Activated T-helper 2 cell treated with anti-CD3 and anti-CD28 coated beads, Interferon-gamma antibody, Interleukin-2, Interleukin-4, amounts not matched to agents 10 μg/mL and 5 μg/mL and 100 μg/mL, durations not matched to agents 14 hours and 24 hours and 36 hours (primary cell): ENCODE measurements at places on chromosomes 2 and 18. TPM values are rescaled to one million over a fixed set of nuclear protein-coding genes. Genes with fewer than 3 reads are reported as not detected.

The CFAP221 gene
- not detected in 2 replicates for total RNA-seq

The KATNAL2 gene
- total RNA-seq = 0.23 and 0.37 TPM in 2 replicates

The CHRNG gene
- not detected in 2 replicates for total RNA-seq

The CHRNA1 gene
- total RNA-seq = not detected in 2 replicates

The GRB14 gene
- not detected in 2 replicates for total RNA-seq

The C1GALT1C1L gene
- total RNA-seq = 0.74 and 1.1 TPM in 2 replicates

The RNF152 gene
- total RNA-seq = 0.21 TPM in 2 replicates

The KLHL14 gene
- total RNA-seq = not detected in 2 replicates

The CBLN2 gene
- not detected in 2 replicates for total RNA-seq

The UPP2 gene
- not detected in 2 replicates for total RNA-seq

The WDR12 gene
- 128 and 139 TPM in 2 replicates for total RNA-seq

GRCh38 chr2:28683100-28683706, 68.4 kb upstream of the PPP1CB start:
- H3K4me1 ChIP-seq = peaks cover 65% of the 10 kb centered on the region
- no peak for DNase-seq
- no peak overlapping the region for H3K27ac ChIP-seq
- H3K36me3 ChIP-seq = peaks cover 3% of the 10 kb centered on the region

DNA sequence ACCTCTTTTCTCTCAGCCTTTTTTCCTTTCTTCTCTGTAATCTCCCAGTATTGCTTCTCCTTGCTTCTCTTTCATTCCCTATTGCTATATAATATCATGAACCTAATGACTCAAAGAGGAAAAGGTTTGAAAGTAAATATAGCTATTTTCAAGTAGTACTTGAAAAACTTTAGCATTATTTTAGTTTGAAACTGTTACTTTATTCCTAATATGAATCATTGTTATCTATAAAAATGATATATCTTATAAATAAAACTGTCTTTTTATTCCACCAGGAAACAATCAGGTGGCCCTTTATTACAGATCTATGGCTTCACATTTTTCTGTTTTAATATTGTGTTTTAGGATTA, 311 bp upstream of the SCN1A start:
- no peak for DNase-seq
- H3K36me3 ChIP-seq = no peaks in the 10 kb centered on the region
- H3K4me1 ChIP-seq = peaks cover 4% of the 10 kb centered on the region

- H3K27ac ChIP-seq = no peak overlapping the region
- no peak overlapping the region for H3K4me3 ChIP-seq
- H3K27me3 ChIP-seq = no peaks in the 10 kb centered on the region
- no peaks in the 10 kb centered on the region for H3K4me1 ChIP-seq
- no peak for DNase-seq
- no peaks in the 10 kb centered on the region for H3K36me3 ChIP-seq
Measured at GRCh38 chr2:182006595-182007341, 21.1 kb downstream of the PPP1R1C start.

GRCh38 chr2:66448136-66448991, 13.4 kb downstream of the MEIS1 start:
- H3K4me3 ChIP-seq = no peak overlapping the region
- no peak for DNase-seq
- H3K36me3 ChIP-seq = no peaks in the 10 kb centered on the region
- peaks cover 22% of the 10 kb centered on the region for H3K27me3 ChIP-seq
- H3K4me1 ChIP-seq = no peaks in the 10 kb centered on the region

DNA sequence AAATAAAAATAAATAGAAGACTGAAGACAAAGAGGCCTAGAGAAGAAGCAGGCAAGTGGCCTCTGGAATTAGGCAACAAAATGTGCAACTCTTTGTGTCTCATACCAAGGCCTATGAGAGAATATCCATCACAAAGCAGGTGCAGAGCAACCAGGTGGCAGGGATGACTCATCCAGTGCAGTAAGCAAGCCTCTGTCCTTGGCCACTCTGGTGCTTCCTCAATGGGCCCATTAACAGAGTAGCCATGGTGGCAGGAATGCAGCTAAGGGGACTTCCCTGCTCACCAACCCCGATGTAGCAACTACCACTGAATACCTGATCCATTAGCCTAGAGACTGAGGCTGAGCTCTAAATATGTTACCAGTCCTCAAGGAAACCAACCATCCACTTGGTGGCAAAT, 11.0 kb upstream of the EPG5 start:
- peaks cover 23% of the 10 kb centered on the region for H3K4me1 ChIP-seq
- H3K27me3 ChIP-seq = no peaks in the 10 kb centered on the region
- no peak overlapping the region for H3K4me3 ChIP-seq
- no peak for DNase-seq
- H3K27ac ChIP-seq = no peak overlapping the region

- H3K27ac ChIP-seq = no peak overlapping the region
- H3K36me3 ChIP-seq = no peaks in the 10 kb centered on the region
- H3K27me3 ChIP-seq = peaks cover 7% of the 10 kb centered on the region
- no peak overlapping the region for H3K4me3 ChIP-seq
- no peaks in the 10 kb centered on the region for H3K4me1 ChIP-seq
Measured at GRCh38 chr2:109694190-109694589, 80.0 kb downstream of the SOWAHC start.

GRCh38 chr2:238843476-238843875, 4.4 kb upstream of the TWIST2 start:
- H3K4me3 ChIP-seq = no peak overlapping the region
- no peaks in the 10 kb centered on the region for H3K4me1 ChIP-seq
- H3K27ac ChIP-seq = no peak overlapping the region
- no peaks in the 10 kb centered on the region for H3K36me3 ChIP-seq

DNA sequence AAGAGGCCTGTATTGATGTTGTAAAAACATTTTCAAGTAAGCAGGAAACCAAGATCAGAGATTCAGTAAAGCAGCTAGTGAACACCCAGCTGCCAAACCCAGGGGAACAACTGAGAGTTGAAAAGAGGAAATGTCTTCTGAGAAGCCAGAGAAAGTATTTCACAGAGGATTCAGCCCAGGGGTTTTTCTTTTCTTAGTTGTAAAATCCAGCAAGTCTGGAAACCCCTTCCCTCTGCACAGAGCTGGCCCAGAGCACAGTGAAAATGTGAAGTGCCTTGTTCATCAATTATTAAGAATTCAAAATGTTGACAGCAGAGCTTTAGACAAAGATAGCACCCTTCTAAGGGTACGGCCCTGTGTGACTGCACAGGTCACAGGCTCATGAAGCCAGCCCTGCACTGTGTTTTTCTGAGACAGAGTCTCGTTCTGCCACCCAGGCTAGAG, 28.4 kb downstream of the AFF3 start:
- H3K27me3 ChIP-seq = peaks cover 6% of the 10 kb centered on the region
- H3K36me3 ChIP-seq = no peaks in the 10 kb centered on the region
- H3K27ac ChIP-seq = no peak overlapping the region
- no peak overlapping the region for H3K4me3 ChIP-seq
- DNase-seq = no peak

GRCh38 chr2:173793709-173794565, 171.2 kb downstream of the SP3 start:
- no peaks in the 10 kb centered on the region for H3K36me3 ChIP-seq
- no peak for DNase-seq
- no peak overlapping the region for H3K4me3 ChIP-seq
- peaks cover 23% of the 10 kb centered on the region for H3K27me3 ChIP-seq

DNA sequence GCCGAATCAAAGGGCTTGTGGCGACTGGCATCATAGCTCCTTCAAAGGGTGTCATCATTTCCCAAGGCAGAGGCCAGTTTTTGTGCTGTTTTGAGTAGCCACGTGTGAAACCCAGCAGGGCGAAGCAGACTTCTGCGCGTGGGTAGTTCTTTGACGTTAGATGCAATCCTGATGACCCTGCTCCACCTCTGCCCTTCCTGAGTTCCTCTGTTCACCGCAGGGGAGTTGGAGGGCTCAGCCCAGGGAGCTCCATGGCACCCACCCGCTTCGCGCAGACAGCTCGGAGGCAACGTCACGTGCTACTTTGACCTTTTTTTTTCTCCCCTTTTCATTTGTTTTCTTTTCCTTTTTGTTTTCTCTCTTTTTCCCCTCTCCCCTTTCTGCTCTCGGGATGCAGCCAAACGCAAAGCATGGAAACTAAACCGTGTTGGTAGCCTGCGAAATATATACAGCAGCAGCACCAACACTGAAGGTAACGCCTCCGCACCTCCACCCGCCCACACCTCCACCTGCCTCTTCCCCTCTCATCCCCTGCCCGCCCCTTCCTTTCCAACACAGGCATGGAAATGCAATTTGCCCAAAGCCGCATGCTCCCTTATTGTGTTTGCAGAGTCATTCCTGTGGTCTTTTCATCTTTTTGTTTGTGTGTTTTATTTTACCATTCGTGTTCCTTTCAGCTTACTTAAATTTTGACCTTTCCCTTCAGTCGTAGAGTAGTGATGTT, 153.6 kb downstream of the GBX2 start:
- no peak overlapping the region for H3K4me3 ChIP-seq
- no peaks in the 10 kb centered on the region for H3K4me1 ChIP-seq
- H3K36me3 ChIP-seq = no peaks in the 10 kb centered on the region

- H3K4me1 ChIP-seq = no peaks in the 10 kb centered on the region
- no peak overlapping the region for H3K4me3 ChIP-seq
- peaks cover 15% of the 10 kb centered on the region for H3K27me3 ChIP-seq
Measured at GRCh38 chr2:229268626-229269025, 2.5 kb downstream of the PID1 start.

- no peak overlapping the region for H3K4me3 ChIP-seq
- no peaks in the 10 kb centered on the region for H3K36me3 ChIP-seq
- no peak overlapping the region for H3K27ac ChIP-seq
- DNase-seq = no peak
- H3K27me3 ChIP-seq = peaks cover 38% of the 10 kb centered on the region
Measured at GRCh38 chr18:22559414-22560274, 141.9 kb upstream of the CTAGE1 start.

- no peaks in the 10 kb centered on the region for H3K4me1 ChIP-seq
- H3K27ac ChIP-seq = no peak overlapping the region
- DNase-seq = no peak
- H3K36me3 ChIP-seq = no peaks in the 10 kb centered on the region
Measured at GRCh38 chr2:195820373-195820772, 163.3 kb downstream of the SLC39A10 start.

DNA sequence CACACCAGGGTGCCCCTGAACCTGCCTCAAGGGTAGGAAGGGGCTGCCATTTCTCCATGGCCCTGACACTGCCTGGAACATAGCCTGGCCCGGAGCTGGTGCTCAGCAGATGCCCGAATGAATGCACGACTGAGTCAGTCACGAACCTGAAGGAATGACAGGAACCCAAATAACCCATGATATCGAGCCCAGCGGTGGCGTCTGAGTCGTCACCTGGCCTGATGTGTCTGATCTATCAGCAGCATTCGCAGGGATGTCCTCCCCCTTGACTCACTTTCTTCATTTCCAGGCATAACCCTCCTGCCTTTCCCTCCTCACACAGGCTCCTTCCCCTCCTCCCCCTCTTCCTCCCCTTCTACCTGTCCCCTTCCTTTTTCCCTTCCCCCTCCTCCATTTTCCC, 52.1 kb upstream of the SMAD7 start:
- H3K4me1 ChIP-seq = peaks cover under 1% of the 10 kb centered on the region
- peaks cover 15% of the 10 kb centered on the region for H3K27me3 ChIP-seq
- H3K27ac ChIP-seq = no peak overlapping the region
- no peak for DNase-seq
- no peaks in the 10 kb centered on the region for H3K36me3 ChIP-seq
- H3K4me3 ChIP-seq = no peak overlapping the region

GRCh38 chr2:27708666-27709065, 45.0 kb downstream of the SLC4A1AP start:
- peaks cover 29% of the 10 kb centered on the region for H3K4me1 ChIP-seq
- no peak for DNase-seq
- no peak overlapping the region for H3K4me3 ChIP-seq
- no peaks in the 10 kb centered on the region for H3K36me3 ChIP-seq

GRCh38 chr2:200095436-200095835, 140.1 kb downstream of the MAIP1 start:
- no peak overlapping the region for H3K4me3 ChIP-seq
- no peak overlapping the region for H3K27ac ChIP-seq
- DNase-seq = no peak
- no peaks in the 10 kb centered on the region for H3K4me1 ChIP-seq
- peaks cover 20% of the 10 kb centered on the region for H3K27me3 ChIP-seq
- H3K36me3 ChIP-seq = no peaks in the 10 kb centered on the region

DNA sequence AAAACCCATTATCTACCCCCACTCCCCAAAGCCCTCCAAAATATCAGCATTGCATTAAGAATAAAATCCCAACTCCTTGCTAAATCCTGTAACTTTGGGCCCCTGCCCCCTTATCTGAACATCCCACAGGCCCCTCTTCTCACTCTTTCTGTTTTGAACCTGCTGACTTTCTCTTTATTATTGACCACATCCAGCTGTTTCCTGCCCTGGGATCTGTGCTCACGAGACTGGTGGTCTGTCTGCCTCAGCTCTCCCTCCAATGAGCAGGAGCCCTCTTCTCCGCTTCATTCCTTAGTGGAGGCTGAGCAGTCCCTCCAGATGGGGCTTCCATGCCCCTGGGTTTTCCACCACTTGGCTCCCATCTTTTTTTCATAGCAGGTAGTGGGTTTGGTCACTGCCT, 116.9 kb downstream of the ACKR3 start:
- H3K27me3 ChIP-seq = peaks cover 1% of the 10 kb centered on the region
- H3K36me3 ChIP-seq = no peaks in the 10 kb centered on the region
- H3K27ac ChIP-seq = no peak overlapping the region
- H3K4me3 ChIP-seq = no peak overlapping the region
- no peak for DNase-seq

DNA sequence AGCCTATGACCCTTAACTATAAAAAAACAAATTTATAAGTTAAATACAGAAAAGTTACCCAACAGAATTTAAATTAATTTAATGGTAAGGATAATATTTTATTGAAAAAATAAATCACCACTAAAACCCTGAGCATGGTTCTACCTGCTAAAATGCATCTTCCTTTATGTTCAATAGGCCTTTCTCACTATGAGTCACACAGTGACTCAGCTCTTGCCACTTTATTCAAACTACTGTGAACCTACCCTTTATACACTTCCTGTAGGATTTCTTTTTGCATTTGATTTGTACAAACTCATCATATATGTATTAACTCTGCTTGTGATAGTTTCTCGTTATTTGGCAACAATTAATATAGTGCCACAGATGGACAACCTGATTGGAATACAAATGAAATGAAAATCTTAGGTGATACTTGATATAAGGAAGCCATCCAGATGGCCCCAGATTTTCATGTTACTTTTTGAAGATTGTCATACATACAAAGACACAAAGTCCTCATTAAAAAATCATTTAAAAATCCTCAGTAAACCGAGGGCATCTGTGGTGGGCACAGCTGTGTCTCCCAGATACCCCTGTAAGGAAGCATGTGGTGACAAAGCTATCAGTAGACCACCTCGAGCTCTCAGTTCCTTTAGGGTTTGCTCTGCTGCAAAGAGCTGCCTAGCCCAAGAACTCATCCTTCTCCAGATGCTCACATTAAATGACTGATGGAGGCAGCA, 55.2 kb upstream of the COBLL1 start:
- H3K27ac ChIP-seq = no peak overlapping the region
- no peak overlapping the region for H3K4me3 ChIP-seq
- H3K27me3 ChIP-seq = peaks cover 10% of the 10 kb centered on the region
- no peaks in the 10 kb centered on the region for H3K36me3 ChIP-seq

DNA sequence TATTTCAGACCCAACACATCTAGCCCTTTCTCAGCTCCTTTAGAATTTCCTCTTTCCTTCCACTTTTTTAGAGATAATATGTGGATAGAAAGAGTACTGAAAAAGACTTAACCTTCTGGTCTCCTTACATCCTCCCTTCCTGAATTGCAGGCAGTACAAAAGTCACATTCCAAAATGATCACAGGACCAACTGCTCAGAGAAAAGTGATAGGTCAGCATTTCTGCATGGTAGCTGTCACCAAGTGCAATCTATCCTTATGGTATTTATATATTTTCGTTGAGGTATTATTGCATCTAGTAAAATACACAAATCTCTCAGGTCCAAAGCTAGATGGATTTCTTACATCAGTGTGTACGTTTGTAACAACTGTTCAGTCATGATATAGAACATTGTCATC, 427.5 kb downstream of the LPIN1 start:
- no peak overlapping the region for H3K27ac ChIP-seq
- H3K4me1 ChIP-seq = peaks cover 32% of the 10 kb centered on the region
- DNase-seq = no peak
- no peak overlapping the region for H3K4me3 ChIP-seq
- H3K36me3 ChIP-seq = no peaks in the 10 kb centered on the region
